ENCODE measurements at places on chromosomes 1 and 21.

GRCh38 chr1:13708380-13708982 lies 8.5 kb downstream of the PRDM2 start:
- no peak for DNase-seq

DNA sequence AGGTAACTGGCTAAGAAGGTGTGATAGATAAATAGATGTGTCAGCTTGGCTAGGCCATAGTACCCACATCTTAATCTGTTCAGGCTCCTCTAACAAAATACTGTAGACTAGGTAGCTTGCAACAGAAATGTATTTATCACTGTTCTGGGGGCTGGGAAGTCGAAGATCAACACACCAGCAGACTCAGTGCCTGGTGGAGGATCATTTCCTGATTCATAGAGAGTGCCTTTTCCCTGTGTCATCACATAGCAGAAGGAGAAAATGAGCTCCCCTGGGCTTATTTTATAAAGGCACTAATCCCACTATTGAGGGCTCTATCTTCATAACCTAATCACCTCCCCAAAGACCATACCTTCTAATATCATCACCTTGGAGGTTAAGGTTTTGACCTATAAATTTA lies 532.7 kb upstream of the OLFM3 start:
- DNase-seq, result no peak

DNA sequence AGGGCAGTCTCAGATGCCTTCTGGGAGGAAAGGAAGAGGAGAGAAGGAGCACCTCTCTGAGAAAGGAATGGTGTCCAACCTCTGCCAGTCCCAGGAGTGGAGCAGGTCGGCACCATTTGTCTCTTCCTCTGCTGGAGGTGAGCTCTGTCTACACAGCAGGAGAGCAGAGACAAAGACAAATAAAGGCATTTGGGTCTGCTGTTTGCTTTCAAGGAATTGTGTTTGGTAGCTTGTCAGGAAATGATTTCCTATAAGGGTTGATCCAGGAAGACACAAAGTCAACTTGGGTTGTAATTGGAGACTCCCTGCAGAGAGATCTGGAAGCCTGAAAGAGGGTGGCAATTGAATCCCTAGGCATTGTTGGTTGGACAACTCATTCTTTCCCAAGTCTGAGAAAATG lies 34.5 kb upstream of the PLXNA2 start:
- no peak for DNase-seq

GRCh38 chr1:3419415-3420204 lies 34.9 kb upstream of the ARHGEF16 start:
- DNase-seq, result no peak

DNA sequence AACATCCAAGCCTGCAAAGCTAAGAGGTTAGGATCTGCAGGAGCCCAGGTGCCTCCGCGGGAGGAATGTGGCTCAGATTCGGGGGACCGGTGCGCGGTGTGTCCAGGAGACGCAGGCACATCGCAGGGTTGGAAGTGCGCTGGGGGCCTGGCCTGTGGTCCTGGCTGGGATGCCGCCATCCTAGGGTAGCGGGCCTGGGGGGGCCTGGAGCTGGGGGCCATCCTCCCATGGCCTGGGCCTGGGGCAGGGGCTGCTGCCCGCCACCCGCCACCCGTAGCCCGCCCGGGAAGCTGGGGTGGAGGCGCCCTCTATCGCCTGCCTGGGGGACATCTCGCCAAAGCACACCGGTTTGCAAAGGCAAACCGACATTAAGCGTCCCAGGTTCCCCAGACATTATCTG lies 170.6 kb upstream of the ARHGEF16 start:
- no peak for DNase-seq

DNA sequence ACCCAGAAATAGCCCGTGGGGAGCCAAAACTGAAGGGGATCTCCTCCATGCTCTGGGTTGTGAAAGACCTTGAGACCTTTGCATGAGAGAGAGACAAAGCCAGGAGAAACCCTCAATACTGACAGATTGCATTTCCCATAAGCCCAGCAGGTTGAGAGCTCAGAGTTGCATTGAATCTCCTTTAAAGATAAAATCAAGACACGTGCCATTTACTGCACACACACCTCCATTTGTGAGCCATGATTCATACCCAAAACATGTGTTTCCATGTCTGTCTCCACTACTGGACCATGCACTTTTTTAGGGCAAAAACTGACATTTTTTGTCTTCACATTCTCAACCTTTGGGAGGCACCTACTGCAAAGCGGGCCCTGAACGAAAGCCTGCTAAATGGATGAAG lies 144.0 kb upstream of the NRIP1 start:
- DNase-seq, result no peak

DNA sequence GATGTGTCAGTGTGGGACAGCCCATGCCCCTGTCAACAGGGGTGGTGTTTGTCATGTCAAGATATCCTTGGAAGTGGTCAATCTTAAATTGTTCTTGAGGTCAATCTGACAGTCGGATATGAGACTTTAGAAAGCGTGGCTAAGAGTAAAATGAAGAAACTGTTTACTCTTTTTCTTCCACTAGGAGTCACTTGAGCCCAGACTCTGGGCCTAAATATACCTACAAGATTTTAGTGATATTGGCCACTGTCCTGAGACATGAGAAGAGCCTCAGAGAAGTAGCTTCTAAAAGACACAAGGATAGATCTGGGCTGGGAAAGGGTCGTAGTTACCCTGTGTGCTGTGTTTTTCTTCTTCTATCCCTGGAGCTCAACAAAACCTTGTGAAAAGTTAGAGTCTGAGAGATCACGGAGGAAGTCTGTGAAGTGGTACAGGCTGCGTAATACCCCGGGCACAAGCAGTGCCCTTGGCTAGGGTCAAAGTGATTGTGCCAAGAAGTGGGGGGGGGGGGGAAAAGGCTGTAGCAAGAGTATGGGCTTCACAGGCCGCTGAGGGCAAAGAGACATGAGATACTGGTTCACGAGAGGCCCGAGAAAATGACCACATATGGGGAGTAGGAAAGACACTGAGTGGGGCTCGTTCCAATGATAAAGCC lies 355.2 kb upstream of the GREM2 start:
- no peak for DNase-seq
